Activated CD8-positive, alpha-beta T cell treated with anti-CD3 and anti-CD28 coated beads for 36 hours (primary cell): ENCODE measurements at places on chromosomes 12 and 14.

- H3K4me3 ChIP-seq = no peak overlapping the region
- no peak overlapping the region for H3K27ac ChIP-seq
- H3K36me3 ChIP-seq = no peaks in the 10 kb centered on the region
- H3K27me3 ChIP-seq = no peaks in the 10 kb centered on the region
Measured at GRCh38 chr14:62081012-62081612, 318.9 kb downstream of the SNAPC1 start.

DNA sequence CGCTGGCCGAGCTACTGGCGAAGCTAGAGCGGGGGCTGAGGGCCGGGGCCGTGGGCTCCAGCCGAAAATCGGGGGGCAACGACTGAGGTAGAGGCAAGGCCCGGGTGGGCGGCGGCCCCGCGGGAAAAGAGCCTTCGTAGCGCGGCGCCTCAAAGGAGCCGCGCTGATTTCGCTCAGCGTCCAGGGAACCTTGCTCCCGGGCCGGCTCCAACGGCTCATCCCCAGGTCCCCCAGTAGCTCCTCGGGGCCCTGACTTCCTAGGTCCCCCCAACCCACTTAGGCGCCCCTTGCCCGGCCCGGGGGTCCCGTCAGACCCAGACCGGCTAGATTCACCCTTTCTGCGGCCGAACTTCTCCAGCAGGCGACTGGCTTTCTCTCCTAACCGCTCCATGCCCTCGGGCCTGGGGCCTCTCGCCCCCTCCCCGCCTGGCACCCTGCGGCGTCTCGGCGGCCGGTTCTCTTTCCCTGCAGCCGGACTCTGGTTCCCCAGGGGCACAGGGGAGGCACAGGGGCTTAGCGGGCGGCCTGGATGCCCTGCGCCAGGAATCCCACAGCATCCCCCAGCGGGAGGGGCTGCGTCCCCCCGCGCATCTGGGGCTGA is 375 bp downstream of the AJUBA start:
- no peaks in the 10 kb centered on the region for H3K36me3 ChIP-seq
- H3K27me3 ChIP-seq = no peaks in the 10 kb centered on the region
- H3K4me1 ChIP-seq = peaks cover 10% of the 10 kb centered on the region

- no peak for DNase-seq
- no peaks in the 10 kb centered on the region for H3K27me3 ChIP-seq
- no peak overlapping the region for H3K27ac ChIP-seq
- H3K4me3 ChIP-seq = no peak overlapping the region
Measured at GRCh38 chr14:81133400-81133799, 87.4 kb downstream of the GTF2A1 start.

- H3K27ac ChIP-seq = no peak overlapping the region
- no peak for DNase-seq
- H3K27me3 ChIP-seq = peaks cover 3% of the 10 kb centered on the region
- no peaks in the 10 kb centered on the region for H3K36me3 ChIP-seq
- H3K4me3 ChIP-seq = no peak overlapping the region
Measured at GRCh38 chr12:91094957-91095356, 16.3 kb downstream of the LUM start.
